ENCODE measurements at places on chromosomes 6 and 20.

DNA sequence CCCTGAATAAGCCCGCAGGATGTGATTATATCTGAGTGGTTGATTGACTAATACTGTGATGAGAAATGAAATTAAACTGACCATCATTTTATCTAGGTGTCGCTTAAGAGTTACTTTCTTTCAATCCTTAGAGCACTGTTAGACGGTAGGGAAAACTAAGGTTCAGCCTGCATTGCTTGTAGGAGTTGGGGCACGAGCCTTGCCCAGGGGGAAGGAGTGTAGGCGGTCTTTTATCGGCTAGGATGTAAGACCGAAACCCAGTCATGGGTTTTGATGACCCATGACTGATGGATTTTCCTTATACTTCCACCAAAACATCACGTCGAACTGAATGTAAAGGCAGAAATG, 392 bp upstream of the TASP1 start:
- DNase-seq: no peak

DNA sequence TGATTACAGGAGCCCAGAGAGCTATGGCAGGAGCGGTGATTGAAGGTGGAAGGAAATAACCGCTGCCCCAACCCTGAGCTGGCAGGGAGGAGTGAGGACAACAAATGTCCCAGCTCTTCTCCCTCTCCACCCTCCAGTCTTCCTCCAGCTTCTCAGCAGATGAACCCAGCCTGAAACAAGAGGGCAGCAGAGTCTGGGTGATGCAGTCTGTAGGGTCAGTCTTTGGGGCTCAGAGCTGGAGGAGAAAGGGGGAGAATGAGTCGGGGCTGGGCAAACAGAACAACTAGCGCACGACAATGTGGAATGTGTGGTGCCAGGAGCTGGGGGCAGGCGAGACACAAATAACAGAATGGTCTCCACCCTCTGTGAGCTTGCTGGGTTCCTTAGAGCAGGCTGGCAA, 4.5 kb upstream of the GUCA1A start:
- DNase-seq: no peak

GRCh38 chr20:16479666-16480065, 93.6 kb downstream of the KIF16B start:
- no peak for DNase-seq

GRCh38 chr20:51202304-51202703, 179.4 kb upstream of the KCNG1 start:
- no peak for DNase-seq

DNA sequence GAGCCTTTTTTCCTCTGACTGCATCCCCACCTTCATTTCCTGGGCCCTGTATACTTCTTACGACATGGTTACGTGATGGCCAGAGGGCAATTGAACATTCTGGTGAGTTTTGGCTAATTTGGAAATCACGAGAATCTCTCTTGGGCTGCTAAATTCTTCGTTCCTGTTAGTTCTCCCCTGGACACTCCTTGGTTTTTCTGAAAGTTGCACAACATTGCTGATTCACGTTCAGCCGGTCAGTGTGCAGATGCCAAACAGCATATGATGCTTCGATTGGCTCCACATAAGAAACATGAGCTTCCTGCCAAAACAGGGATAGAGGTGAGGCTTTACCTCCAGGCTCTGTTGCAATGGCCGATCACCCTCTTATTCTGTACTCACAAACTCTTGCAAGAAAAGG, 119.4 kb upstream of the LY86 start:
- no peak for DNase-seq

DNA sequence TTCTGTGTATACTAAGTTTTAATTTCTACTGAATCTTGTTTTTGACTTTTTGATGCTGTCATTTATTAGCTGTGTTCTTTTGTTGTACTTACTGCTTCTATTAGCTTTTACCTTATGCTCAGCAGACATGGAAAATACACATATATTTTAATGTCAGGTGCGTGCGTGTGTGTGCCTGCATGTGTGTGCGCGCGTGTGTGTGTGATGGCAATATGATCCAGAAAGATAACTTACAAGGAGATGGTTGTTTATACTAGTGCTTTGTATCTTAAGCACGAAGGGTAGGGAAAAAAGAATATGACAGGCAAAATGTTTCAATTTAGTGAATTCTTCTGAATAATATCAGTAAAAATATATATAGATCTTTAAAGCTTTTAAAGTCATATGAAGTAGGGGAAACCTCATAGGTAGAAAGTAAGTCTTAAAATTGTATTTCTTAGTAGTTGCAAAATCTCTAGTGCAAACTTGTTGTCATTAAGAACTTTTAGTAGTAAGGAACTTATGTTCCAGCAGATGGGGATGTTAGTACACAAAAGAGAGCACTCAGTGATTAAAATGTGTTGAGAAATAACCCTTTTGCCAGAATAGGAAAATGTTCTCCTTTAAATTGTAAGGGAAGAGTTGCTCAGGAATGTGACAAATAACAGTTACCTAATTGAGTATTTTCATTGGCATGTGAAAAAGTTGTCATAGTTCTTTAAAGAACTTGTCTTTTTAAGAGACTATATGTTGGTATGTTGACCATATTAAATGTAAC, 13.2 kb downstream of the QKI start:
- no peak for DNase-seq

DNA sequence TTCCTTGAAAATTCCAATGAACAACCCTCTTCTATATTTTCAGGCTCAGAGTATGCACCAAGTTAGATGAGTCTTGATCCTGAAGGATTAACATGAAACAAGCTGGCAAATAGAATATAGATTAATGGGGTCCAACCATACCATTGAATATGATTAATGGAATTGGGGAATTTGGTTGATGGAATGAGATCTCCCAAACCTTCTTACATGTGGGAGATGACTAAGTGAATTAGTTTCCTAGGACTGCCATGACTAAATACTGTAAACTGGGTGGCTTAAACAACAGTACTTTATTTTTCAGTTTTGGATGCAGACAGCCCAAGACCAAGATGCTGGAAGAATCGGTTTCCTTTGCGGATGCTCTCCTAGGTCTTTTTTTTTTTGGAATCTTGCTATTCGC, 347.0 kb downstream of the QKI start:
- DNase-seq: no peak

DNA sequence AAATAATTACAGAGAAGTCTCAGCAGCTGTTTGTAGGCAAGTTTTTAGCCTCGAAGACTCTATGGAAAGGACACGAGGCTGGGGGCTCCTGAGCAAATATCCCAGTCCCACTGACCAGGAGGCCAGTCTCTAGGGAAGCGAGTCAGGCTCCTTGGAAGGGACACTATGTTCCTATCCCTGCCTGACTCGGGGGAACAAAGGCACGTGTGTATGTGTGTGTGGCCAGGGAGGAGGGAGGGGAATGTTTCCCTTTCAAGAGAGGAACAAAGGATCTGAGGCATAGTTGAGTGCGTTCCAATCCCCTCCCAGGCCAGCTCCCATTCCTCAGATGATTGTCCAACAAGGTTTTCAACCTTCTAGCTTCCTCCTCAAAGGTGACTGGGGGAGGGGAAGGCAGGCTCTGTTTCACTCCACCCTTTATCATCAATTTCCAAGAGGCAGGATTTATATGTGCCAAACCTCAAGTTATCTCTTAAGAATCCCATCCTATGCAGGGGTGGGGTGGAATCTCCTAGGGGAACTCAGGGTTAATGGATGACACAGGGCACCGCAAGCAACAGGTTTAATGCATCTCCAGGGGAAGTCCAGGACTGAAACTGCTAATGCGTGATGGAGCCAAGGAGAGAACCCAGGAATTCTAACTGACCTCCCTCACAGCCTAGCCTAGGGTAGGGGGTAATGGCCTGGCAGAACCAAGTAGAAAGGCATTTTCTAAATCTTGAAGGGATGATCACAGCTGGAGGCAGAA, 9.9 kb downstream of the BCL2L1 start:
- DNase-seq: no peak

GRCh38 chr6:45986746-45987274, 28.9 kb downstream of the CLIC5 start:
- DNase-seq: no peak

DNA sequence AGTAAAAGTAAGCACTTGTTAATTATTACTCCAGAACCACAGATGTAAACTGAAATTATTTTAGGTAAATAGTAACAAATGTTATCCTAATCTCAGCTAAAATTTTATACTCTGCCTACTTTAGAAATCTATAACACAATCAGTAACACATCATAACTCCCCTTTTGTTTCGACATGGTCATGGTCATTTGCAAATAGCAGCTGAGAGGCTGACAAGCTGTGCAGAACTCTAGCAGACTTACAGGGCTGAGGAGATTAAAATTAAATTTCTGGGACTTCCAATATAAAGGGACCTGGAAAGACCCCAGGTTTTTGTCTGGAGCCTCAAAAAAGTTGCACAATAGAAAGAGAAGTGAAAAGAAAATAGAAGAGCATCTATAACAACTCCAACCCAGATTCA, 88.8 kb downstream of the PRL start:
- no peak for DNase-seq

GRCh38 chr6:41286544-41287346, at the start of gene TREM1:
TREM1 (minus strand) TSS chr6:41286682; CDS start chr6:41286655, 27 bp downstream.
- no peak for DNase-seq

DNA sequence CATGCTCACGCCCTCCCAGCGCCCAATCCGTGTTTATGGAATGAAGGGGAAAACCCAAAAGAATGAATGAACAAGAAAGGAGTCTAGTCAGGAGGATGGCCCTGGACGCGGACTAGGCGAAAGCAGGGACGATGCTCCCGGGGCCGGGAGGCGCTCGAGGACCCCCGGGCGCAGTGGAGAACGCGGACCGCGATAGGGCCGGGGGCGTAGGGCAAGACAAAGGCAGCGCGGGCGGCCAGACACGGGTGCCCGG, 758 bp downstream of the GCLC start:
- no peak for DNase-seq

DNA sequence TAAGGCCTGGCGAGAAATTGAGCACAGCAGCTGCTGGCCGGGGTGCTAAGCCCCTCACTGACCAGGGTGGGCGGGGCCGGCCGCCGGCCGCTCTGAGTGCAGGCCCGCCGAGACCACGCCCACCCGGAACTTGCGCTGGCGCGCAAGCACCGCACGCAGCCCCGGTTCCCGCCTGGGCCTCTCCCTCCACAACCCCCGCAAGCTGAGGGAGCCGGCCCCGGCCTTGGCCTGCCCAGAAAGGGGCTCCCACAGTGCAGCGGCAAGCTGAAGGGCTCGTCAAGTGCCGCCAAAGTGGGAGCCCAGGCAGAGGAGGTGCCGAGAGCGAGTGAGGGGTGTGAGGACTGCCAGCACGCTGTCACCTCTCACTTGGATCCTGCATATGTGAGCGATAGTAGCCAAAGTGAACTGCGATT, 251.2 kb downstream of the GJA1 start:
- no peak for DNase-seq

DNA sequence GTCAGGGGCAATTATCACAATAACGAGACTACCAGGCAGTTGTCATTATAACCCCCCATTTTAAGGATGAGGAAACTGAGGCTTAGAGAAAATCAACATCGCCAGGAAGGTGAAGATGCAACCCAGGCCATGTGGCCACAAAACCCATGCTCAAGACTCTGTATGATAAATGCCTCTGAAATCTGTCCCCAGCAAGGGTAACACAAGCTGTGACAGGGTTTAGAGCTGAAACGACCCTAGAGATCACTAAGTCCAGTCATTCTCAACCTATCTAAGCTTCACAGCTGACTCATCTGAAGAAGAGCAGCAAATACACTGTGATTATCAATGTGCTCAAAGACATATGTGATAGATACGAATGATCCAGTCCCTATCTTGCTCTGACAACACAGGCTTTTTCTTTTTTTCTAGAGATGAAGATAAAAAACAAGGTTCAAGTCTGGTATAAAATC, 47.0 kb downstream of the ARHGAP18 start:
- no peak for DNase-seq

DNA sequence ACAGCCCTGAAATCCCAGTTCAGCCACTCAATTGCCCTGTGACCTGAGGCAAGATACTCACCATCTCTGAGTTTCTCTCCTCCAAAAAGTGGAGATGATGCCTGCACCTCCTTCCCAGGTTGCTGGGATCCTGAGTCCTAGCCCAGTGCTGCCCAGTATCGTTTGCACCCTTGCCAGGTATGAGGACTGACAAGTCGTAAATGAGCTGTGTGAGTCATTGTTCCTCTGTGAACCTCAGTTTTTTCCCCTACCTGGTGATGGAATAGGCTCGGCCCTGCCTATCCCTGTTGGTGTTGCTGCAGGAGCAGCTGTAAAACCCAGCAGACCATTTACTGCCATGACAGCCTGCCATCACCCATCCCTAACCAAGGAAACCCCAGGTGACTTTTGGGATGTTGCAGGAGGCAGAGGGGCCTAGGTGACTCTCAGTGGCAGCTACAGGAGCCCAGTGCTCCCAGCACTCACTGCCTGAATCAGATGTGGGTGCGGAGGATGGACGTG, 229.3 kb downstream of the SYNDIG1 start:
- DNase-seq: no peak
